Activated CD4-positive, alpha-beta T cell treated with anti-CD3 and anti-CD28 coated beads, Interleukin-2, amount 50 U/mL, for 4 hours (primary cell): ENCODE measurements at places on chromosomes 7 and 10.
A peak's percentile ranks its signal among the peaks of the same experiment; 100 is the strongest.

DNA sequence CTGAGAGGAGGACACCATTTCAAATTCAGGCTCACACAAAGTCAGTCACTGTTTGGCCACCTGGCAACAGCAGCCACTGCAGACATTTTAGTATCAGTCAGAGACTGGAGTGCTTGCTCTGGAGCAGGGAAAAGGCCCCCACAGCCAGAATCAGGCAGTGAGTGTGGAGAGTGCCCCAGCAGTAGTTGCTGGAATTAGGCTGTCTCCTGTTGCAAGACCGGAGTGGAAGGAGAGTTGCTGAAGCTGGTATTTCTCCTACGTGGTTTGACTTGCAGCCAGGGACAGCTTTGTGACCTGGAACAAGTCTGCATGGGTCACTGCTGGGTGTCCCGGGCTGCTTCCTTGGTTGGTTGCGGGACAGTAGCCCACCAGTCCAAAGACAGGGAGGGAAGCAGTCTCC lies 78.4 kb upstream of the TMEM168 start:
- DNase-seq, result no peak

GRCh38 chr7:10910447-10910846 lies 63.2 kb upstream of the PHF14 start:
- no peak for DNase-seq

DNA sequence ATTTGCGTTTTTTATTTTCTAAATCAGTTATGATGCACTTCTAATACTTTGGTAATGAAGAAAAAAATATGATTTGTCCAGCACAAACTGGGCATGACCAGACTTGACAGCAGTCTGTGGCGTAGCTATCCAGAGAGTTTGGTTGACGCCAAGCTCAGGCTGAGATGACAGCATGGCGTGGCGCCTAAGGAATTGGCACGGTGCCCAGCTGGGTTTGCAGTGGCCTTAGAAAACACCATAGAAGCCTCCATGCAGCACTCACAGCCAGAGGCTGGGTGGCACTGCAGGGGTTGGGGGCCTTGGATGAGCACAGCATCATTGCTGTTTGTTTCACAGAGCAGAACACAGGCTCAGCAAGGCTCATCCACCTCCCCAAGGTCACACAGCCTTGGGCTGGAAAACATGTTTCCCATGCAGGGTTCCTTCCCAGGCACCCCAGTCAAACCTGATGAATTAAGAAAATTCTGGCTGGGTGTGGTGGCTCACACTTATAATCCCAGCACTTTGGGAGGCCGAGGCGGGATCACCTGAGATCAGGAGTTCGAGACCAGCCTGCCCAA lies 88.9 kb downstream of the GTF2IRD1 start:
- DNase-seq, result no peak

DNA sequence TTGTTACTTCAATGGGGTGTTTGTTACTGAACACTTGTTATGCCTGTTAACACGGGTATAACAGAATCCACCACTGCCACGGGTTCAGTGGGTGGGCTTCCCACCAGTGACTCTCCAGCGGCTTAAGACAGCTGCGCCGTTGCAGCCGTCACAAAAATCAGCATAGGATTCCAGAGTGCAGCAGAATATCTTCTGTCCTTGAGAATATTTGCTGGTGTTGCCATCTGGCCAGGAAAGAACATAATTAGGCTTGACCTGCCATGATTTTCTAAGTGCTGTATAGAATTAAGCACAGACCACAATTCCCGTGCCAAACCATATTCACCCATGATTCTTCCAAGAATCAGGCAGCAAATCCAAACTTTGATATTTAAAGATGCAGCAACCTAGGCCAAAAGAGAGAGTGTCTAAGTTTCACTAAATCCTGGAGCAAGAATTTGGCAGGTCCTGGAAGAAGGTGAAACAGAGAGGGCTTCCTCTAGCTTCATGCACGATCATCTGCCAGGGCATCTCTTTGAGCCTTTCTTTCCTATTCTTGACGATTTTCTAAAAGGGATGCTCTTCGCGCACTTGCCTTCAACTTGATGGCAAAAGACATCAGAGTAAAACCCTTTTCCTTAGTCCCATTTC lies 95.0 kb downstream of the FRMD4A start:
- DNase-seq, result no peak

DNA sequence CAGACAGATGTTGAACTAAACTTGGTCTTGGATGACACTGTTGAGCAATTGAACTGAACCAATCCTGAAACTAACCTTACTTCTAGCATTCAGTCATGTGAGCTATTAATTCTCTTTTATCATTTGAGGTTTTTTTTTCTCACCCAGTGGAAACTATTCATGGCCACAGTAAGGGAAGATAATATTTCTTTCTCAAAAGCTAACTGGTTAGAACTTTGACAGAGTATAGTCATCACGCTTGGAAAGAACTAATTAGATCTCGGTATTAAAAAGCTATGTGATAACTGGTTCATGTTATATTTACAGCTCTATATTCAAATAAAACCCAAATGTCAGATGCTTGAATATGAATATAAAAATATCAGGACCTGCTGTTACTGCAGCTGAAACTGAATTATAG lies 89.5 kb downstream of the OTUD1 start:
- DNase-seq, result no peak

DNA sequence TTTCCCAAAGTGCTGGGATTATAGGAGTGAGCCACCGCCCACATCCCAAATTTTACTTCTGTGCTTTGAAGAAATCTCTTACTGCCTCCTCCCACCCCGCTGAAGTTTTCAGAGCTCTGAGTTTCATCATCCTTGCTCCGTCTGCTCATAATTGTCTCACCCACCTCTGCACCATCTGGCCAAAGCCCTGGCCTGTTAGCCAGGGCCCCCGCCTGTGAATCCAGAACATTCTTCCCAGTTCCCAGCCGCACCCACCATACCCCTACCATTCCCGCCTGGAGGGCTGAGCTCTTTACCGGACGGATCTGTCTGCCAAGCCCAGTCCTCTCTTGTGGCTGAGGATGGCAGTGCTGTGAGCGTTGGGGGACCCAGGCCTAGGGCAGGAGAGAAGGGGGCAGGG lies 14.5 kb downstream of the SSC4D start:
- DNase-seq, result no peak

DNA sequence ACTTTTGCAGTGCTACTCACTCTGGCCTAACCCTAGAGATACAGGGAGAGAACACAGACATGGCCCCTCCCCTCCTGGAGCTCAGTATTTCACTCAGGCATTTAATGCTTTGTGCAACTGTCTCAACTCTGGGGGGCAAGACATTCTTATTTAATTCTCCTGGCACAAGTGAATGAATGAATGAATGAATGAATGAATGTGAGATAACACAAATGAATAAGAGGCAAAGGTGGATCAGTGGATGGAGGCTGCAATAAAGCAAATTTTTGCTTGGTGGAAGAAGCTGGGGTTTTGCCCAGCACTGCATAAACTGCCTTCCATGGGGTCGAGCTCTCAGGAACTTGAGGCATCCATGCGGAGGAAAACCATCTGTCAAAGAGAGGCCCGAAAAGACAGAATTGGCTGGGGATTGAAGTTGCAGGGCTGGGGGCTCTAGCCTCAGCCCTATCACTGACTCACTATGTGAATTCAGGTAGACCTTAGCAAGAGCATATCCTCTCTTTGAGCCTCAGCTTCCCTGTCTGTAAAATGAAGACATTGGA lies 441.4 kb upstream of the ZMIZ1 start:
- no peak for DNase-seq

DNA sequence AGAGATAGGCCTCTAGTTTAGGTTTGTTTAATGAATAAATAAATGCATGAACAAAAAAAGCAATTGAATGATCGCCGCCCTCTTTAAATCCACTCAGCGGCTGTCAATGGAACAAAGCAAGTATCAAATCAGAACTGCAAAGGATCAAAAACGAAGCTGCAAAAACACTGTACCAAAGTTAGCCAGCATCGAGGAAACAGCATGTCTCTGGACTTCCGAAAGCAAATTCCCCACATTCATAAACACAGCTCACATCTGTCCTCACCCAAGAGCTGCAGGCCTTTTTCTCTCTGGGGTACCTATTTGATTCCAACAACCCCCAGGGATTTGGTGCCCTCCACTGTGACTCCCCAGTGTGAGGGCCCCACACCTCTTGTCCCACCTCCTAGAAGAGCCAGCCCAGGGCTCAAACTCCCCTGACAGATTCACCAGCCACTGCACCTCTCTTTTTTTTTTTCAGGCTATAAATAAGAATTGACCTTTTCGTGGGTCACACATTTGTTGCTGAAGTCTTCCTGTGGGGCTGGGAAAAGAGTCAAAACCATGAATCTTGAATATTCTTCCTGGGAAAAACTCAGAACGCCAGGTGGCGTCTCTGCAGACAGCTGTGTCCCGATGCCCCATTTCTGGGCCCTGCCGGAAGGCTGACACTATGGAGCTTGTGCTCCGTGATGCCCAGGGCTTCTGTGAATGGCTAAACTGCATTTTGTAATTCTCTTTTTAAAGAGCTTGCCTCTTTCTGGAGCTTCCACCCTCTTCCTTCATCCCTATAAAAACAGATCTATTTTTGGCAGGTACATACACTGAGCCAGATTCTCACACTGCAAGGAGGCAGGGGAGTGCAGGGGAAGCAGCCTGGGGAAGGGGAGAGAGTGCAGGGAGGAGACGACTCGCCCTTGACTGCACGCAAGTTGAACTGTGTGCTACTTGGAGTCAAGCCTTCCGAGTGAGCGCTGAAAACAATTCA lies 51.7 kb downstream of the HSPA12A start:
- no peak for DNase-seq

- no peak for DNase-seq
These were observed 87.2 kb upstream of the DUSP5 start for GRCh38 chr10:110410329-110411046.

DNA sequence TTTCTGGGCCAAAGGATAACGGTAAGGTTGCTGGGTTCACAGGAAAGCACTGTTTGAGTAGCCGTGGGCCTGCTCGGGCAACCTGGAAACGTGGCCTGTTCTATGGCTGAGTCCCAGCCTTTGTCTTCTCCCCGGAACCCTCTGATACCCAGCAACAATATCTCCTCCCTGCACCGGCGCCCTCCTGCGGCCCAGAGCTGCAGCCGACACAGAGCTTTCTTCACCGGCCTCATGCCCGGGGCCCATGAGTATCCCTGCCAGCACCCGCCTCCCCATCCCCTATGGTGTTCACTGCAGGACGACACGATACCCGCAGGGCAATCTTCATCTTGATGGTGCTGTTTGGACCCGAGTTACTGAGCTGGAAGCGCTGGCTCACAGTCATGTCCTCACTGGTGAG lies 38.6 kb upstream of the NCAPG2 start:
- DNase-seq, result no peak

DNA sequence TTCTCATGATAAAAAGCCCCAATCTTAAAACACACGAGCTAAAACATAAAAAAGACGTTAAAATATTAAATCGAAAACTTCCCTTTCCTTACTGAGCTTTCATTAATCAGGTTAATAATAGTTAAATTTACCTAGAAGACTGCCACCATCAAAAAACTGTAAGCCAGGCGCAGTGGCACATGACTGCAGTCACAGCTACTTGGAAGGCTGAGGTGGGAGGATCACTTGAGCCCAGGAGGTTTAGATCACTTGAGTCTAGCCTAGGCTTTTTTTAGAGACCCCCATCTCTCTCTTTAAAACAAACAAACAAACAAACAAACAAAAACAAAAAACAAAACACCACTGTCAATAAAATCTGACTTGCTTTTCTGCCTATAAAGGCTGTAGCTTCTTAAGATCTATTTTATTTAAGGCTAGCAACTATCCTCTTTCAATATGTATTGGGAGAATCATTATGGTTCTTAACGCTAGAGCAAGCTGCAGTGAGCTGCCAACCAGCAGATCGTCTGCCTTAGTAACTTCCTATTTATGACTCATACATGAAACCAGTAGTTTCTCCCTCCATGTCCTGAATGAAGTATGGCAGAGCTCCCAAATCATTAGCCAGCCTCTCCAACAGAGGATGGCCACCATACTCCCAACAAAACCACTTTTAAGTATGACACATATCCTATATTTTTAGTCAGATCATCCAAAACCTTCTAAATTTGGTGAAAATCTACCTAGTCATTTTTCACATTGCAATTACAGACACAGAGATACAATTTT lies 163.7 kb downstream of the SRPK2 start:
- DNase-seq, result no peak

DNA sequence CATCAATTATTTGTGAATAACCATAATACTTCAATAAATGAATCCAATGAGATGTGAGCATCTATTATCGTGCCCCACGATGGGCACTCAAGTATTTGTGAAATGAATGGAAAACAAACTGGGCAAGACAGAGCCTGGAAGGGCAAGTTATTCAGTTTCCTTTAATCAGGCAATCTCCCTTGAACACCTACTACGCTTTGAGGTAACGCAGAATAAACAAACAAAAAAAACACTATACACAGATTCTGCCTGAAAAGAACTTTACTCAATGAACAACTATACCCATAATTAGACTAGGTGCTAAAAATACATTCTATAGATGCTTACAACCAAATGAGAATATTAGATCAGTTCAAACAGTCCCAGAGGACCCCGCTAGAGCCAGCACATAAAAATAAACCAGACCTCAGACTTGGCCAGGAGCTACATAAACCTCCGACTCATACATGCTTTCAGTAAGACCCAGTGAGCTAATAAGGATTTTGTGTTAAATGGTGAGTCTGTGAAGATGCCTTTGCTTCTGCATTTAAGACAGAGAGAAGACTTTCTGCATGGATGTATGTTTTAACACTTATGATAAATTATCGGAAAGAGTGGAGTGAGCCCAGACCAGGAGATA lies 121.3 kb downstream of the MPP7 start:
- no peak for DNase-seq

- DNase-seq, result no peak
These were observed 6.9 kb downstream of the LYZL1 start for GRCh38 chr10:29295813-29296212.

DNA sequence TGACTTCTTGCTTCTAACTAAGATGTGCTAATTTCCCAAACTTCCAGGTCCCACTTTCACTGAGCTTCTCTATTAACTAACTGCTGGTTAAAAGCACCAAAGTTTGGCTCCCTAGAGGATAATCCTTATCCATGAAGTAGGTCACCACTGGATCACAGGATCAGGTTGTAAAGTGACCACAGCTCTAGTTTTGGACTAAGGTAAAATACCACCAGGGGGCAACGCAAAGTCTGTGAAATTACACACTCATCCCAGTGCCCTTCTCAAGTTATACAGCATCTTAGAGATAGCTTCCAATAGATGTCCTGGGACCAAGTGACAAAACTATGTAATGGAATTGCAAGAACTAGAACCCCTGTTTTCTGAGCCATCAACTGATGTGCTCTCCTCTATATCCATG lies 116.4 kb upstream of the ASAH2 start:
- no peak for DNase-seq

DNA sequence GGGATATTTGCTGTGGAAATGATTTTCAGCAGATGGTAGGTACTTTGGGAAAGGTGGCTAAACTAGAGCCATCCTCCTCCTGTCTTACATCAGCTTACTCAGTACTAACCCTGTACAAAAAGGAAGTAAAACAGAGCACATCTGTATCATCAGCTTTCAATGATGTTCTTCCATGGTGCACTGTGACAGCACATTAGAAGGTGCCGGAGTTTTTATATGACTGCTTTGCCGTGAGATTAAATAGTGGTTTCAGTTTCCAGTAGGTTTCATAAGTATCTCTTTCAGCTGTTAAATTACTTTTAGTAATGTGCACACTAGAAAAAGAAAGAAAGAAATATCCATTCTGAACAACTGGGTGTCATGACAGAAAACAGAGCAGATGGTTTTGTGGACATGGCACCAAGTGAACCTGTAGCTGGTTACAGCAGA lies 86.5 kb downstream of the ARID5B start:
- peak; percentile 13 for DNase-seq

GRCh38 chr7:17212188-17212587 lies 86.3 kb upstream of the AHR start:
- DNase-seq, result no peak
